Stimulated activated CD4-positive, alpha-beta T cell treated with anti-CD3 and anti-CD28 coated beads, Interleukin-4, amount 100 ng/mL, for 4 hours (primary cell): ENCODE measurements at places on chromosomes 16 and 17.

DNA sequence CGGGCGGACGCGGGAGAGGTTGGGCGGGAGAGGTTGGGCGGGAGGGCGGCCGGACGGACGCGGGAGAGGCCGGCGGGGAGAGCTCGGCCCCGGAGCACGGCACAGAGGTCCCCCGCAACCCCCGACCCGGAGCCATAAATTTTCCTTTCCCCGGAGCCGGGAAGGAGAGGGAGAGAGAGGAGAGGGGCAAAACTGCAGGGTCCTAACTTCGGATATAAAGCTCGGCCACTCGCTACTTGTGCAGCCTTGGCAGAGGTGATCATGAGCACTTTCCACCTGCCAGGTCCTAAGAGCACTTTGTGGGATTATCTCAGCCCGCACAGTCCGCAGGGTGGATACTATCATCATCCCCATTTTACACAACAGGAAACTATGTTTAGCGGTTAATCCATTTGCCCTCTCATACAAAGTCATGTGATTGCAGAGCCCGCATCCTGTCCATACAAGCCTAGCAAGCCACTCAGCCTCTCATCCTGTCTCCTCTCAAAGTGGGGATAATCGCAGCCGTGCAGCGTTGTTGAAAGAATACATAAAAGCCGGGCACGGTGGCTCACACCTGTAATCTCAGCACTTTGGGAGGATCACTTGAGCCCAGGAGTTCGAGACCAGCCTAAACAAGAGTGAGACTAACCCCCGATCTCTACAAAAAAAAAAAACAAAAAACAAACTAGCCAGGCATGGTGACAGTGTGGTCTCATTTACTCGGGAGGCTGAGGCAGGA is 780 bp upstream of the DCAKD start:
- DNase-seq = peak; percentile 23

GRCh38 chr17:47318197-47318918 is 5.4 kb upstream of the EFCAB13 start:
- DNase-seq = no peak

DNA sequence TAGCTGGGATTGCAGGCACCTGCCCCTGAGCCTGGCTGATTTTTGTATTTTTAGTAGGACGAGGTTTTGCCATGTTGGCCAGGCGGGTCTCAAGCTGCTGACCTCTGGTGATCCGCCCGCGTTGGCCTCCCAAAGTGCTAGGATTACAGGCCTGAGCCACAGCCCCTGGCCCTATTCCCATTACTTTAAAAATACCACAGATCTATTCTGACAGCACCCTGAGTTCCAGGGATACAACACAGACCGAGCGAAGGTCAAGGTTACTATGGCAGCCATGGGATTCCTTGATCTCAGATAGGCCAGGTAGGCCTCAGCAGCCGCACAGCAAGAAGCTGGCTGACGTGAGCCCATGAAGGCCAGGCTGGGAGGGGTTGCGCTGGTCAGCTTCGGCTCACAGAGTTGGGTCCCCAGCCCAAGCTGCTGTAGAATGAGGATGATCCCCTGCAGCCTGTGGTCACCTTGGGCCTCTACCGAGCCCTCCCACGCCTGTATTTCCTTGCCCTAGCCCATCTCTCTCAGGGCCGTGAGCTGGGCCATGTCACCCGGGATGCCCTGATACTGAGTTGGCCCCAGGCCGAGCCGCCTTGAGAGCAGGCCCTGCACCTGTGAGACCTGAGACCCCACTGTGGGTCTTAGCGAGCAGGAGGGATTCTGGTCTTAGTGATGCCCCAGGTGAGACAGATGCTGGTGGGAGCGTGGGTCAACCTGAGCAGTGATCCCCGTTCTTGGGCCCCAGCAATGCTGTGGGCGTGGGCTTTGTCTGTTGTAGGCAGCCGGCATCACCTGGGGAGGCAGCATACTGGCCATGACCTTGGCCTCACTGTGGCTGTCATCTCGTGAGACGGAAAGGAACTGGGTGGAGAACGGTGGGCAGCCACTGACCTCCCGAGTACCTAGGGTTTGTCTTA is 16.9 kb upstream of the RNF213 start:
- DNase-seq = no peak

- DNase-seq = no peak
These were observed 15.9 kb upstream of the ATP6V0C start for GRCh38 chr16:2497695-2498484.

- no peak for DNase-seq
These were observed 2.0 kb upstream of the NAE1 start for GRCh38 chr16:66832661-66833305.

DNA sequence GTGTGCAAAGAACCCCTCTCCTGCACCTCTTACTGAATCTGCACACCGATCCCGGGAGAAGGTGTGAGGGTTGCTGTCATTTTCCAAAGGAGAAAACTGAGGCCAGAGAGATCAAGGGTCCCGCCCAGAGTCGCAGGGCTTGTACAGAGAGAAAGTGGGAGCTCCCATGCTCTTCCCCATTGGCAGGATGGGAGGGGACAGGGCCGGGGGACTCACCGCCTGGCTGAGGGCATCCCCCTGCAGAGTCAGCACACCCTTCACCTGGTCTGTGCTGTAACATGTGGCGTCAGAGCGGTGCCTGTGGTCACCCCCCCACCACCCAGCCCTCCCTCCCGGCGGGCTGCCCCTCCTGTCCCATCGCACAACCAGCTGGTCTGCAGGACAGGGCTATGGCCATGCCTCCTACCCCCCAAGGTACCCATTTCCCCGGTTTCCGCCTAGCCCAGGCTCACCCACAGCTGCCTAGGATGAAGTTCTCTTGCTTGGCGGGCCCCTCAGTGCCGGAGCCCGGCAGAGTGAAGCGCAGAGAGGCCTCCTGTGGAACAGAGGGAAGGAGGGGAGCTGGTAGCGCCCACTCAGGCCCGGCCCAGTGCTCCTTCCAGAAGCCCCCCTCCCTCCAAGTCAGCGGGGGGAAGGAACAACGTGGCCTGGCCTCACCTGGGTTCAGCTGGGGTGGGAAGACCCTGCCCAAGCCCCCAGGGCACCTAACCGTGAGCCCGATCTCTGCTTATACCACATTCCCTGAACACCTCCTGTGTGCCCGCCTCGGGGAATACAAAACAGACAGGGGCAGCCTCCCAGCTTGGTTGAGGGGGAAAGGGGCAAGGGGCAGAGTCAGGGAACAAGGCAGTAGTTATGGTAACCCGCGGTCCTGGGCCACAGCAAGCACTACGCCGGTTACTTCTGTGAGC is 1.1 kb downstream of the ROGDI start:
- no peak for DNase-seq

GRCh38 chr16:16016388-16016964 is 67.1 kb downstream of the ABCC1 start:
- no peak for DNase-seq

DNA sequence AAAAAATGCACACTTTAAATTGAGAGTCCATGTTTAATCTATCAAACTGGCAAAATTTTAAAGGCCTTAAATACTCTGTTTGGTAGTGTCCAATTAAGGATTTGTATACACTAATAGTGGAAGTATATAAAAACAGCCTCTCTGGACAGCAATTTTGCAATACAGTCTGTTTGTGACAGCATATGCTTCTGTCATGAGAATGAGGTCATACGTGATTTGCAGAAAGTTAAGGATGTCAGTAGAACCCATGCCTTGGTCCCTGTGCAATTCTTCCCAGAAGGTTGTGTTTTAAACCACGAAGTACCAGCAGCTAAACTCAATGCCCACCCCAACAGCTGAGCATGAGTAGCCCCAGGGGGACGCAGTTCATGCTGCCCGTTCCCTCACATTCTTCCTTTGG is 78.4 kb downstream of the AIPL1 start:
- no peak for DNase-seq

DNA sequence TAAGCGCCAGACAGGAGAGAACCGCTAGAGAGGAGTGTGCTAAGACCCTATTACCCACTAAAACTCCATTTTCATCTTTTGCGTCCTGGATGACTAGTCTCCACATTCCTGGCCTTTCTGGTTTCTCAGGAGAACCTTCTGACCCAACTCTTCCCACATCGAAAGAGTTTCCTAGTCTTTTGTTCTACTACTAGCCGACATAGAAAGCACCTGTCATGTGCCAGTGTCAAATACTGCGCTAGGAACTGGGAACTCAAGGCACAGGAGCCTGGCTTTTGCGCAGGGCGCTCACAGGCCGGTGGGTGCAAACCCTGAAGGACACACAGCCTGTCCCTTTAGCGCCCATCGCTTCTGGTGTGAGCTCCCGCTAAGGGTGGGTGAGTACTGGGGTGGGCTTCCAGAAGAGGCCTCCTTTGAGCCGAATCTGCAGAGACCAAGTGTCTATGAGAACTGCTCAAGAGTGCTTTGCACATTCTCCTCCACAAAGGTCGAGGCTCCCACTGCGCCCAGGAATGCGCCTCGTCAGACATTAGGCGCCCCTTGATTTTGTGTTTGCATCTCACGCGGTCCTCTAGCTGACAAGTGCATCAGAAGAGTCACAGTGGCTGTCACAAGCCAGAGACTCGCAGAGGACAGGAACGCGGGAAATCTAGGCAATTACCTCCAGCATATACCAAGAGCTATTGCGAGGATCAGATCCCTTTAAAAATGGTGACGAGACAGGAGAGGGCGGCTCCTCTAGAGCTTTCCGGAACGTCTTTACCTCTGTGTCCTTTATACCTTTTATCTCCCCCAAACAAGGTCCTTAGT is 2.0 kb upstream of the PSMB3 start:
- no peak for DNase-seq

- DNase-seq = no peak
These were observed 237.4 kb upstream of the TOM1L1 start for GRCh38 chr17:54662978-54663876.

- DNase-seq = no peak
These were observed 36.4 kb downstream of the CDK5R1 start for GRCh38 chr17:32523017-32523680.

GRCh38 chr17:9912121-9913099 is 7.3 kb upstream of the RCVRN start:
- no peak for DNase-seq

DNA sequence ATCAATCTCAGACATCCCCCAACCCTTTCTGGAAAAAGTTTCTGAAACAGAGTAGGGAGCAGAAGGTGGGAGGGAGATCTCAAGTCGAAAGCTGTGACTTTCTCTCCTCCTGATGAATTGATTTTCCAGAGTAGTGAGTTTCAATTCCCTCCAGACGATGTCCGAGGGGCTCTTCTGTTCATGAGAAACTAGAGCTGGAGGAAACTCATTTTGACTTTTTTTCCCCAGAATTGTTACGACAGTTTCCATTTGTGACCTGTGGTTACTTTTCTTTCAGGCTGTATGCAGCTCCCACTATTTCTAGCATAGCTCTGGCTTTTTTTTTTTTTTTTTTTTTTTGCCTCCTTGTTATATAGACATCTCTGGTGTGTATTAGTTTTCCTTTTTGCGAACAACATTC is 422.1 kb upstream of the SALL1 start:
- DNase-seq = no peak

- no peak for DNase-seq
These were observed 8.3 kb downstream of the PIK3R6 start for GRCh38 chr17:8859027-8859803.

DNA sequence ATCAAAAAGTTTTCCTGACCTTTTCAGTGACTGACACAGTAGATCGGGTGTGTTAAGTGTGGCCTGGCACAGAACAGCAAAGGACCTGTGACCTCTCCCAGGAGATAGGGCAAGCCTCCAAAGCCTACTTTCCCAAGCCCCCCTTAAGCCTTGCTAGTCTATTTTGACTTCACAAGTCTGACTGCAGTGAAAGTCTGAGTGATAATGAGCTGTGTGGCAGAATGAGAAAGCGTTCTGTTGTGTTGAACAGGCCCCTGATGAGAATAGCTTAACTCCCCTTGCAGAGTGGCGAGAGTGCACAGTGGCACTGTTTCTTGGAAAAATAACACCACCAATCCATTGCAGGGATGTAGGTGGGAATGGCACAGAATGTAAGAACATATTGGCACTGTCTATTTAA is 32.8 kb downstream of the MMD start:
- no peak for DNase-seq

- DNase-seq = no peak
These were observed 51.5 kb upstream of the EMP2 start for GRCh38 chr16:10631886-10632285.

DNA sequence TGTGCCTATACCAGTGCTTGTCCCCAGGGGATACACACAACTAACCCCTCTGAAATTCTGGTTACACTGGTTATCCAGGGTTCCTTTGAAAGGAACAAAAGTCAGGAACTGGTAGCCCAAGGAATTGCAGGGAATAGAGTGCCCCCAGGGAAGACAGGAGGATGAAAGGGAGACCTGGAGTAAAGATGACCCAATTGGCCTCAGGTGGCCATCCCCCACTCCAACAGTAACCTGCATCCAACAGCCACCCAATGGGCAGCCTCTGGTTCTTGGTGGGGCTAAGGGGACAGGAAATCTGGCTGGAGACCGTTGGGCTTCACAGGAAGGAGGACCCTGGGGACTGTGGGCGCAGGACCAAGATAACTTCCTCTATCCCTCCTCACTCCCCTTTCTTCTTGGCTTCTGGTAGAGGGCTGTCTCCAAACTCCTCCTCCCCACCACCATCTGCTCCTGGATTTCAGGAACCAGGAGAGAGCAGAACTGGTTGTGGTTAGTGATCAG is 826 bp upstream of the MPO start:
- DNase-seq = no peak

DNA sequence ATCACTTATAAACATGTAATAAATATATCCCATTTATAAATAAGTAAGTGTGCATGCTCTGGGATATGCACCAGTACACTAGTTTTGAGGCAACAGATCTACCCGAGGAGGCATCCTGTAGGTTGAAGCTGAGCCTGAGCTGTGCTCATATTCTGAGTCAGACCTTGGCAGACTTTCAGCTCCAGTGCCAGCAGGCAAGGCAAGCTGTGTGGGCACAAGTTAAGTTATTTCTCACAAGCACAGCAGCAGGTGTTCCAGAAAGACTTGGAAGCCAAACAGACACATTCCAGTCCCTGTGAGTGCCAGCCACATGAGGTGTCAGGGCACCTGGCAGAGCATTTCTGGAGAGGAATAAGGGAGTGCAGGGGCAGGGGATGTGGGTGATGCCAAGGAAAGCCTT is 1.3 kb upstream of the CLEC19A start:
- DNase-seq = no peak

- no peak for DNase-seq
These were observed 8.8 kb downstream of the PRSS22 start for GRCh38 chr16:2848933-2849725.

GRCh38 chr17:82765371-82765770 is 13.5 kb downstream of the TBCD start:
- DNase-seq = no peak

DNA sequence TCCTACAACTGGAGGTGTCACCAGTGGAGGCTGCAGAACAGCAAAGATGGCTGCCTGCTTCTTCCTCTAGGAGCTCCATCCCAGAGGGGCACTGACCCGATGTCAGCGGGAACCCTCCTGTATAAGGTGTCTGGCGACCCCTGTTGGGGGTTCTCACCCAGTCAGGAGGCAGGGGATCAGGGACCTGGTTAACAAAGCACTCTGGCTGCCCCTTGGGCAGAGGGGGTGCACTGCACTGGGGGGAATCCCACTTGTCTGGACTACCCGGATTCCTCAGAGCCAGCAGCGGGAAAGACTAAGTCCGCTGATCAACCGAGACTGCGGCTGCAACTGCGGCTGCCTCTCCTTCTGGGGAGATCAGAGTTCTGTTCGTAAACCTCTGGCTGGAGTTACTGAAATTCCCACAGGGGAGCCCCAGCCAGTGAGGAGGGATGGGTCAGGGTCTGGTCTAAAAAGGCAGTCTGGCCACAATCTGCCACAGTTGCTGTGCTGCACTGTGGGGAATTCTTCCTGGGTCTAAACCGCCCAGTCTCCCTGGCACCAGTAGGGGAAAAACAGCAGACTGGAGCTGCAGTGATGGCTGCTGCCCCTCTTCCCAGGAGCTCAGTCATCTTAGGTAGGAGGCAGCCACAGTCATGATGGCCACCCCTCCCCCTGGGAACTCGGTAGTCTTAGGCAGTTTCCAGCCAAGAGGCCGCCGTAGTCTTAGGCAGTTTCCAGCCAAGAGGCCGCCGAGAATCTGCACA is 213.4 kb downstream of the CYB561 start:
- DNase-seq = no peak
